ENCODE measurements at places on chromosomes 7 and 10. TPM values are rescaled to one million over a fixed set of nuclear protein-coding genes. Genes with fewer than 3 reads are reported as not detected.
A peak's percentile ranks its signal among the peaks of the same experiment; 100 is the strongest.

Gene SLC4A2
- total RNA-seq, result 51.6 TPM

Gene CYP3A7
- total RNA-seq, result not detected

DNA sequence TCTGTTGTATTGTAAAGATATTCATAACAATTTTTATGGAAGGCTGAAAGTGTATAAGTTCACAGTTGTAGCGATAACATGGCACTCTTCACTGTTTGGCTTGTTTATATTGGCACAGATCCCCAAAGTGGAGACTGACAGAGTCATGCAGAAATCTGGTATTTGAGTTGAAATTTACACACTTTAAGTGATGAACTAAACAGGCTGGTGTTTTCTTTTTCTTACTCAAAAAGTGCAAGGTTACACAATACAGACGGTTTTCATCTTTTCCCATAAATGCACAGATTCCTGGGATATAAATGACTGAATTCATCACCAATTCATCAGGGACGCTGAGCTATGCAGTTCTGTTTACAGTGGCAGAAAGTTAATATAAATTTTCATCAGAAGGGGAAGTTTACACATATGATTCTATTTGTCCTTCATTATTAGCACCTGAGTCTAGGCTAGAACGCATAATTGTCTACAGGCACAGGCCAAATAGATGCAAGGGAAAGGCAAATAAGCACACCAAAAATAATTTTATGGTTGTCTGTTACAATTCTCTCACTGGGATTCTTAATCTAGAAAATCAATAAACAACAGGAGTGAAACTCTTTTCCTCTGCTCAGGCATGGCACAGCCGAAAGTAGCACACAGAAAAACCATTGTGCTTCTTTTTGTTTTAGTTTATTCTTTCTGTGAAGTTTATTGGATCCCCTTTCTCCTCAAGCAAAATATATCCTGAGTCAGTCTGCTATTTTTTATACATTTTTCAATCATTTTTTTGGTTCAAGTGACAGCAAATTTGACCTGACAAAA lies 88.0 kb downstream of the FOXP2 start:
- no peak for DNase-seq

Gene ITGA8
- 9.4 TPM for total RNA-seq

- DNase-seq, result no peak
Observed at GRCh38 chr10:82313401-82313800, 438.4 kb downstream of the NRG3 start.

DNA sequence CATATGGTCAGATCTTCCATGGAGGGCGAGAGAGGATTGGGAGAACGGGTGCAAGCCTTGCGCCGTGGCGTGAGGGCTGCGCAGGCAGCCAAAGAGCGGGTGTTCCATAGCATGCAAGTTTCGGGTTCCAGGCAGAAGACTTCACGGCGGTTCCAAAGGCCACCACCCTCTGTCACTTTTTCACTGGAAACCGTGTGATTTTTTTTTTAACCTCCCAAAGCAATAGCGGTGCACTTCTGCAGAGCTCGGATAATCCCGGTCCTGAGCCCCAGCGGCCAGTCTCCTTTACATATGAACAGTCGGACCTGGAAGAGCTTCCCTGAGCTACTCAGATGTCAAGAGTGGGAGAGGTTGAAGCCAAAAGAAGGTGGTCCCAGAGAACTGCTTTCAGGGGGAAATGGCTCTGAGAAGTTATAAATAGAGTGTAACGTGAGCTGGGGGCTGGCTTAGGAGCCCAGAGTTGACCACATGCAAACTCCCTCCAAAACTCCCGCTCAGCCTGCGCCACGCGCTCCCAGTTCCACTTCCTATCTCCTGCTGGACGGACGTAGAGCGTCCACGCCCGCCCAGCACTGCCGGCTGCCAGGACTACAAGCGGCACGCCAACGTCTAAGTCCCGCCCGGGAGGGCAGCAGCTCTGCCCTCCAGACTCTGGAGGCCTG lies at the start of gene MEOX2:
Gene MEOX2, minus strand, starts transcription at position 389 of the 662 bp plus-strand sequence. Its CDS starts 281 bp downstream, at position 108.
- peak; percentile 73 for DNase-seq

- DNase-seq, result no peak
Observed at GRCh38 chr7:67900456-67900855, 903.8 kb downstream of the TYW1 start.

DNA sequence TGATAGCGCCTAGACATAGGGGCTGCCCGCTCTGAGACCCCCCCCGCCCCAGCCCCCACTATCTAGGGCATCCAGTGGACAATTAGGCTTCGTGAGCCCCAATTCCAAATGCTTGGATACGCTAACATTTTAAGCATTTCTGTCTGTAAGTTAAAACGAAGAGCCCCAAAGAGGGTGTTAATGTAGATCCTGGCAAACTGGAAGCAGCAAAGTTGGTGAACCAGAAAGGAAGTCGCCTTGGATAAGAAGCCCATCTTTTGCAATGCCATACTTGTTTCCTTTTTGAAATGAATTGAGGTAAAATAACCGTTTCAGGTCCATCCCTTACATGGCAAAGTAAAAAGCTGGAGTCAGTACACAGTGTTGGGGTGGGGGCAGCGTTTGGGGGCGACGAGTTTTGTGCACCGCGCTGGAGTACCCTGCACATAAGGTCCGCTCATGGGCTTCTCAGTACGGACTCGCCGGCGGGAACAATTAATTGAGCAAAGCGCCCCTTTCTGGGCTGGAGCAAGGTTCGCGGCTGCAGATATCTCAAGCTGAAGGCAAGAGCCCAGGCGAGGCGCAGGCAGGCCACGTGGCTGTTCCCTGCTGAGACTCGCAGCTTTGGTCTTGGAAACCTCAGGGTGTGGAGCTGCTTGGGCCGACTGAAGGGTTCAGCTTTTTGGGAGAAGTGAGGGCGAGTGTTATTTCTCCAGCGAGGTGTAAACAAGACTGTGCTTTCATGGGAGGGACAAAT lies 1.4 kb upstream of the TWIST1 start:
- no peak for DNase-seq

GRCh38 chr7:150739033-150739432 lies 1.8 kb downstream of the GIMAP5 start:
- no peak for DNase-seq

Gene SPDYE8
- total RNA-seq, result 0.14 TPM

Gene APBB1IP
- total RNA-seq, result 1.9 TPM

Gene ASB4
- total RNA-seq, result 0.34 TPM

Gene ZNRF2
- total RNA-seq, result 40.6 TPM

GRCh38 chr7:95660023-95660434 lies 63.7 kb upstream of the PDK4 start:
- no peak for DNase-seq

Gene UTF1
- not detected for total RNA-seq

- DNase-seq, result no peak
Observed at GRCh38 chr10:124032971-124033886, 60.2 kb downstream of the CHST15 start.

Gene ARMH3
- total RNA-seq, result 20.0 TPM

Gene TPK1
- total RNA-seq, result 9.8 TPM

DNA sequence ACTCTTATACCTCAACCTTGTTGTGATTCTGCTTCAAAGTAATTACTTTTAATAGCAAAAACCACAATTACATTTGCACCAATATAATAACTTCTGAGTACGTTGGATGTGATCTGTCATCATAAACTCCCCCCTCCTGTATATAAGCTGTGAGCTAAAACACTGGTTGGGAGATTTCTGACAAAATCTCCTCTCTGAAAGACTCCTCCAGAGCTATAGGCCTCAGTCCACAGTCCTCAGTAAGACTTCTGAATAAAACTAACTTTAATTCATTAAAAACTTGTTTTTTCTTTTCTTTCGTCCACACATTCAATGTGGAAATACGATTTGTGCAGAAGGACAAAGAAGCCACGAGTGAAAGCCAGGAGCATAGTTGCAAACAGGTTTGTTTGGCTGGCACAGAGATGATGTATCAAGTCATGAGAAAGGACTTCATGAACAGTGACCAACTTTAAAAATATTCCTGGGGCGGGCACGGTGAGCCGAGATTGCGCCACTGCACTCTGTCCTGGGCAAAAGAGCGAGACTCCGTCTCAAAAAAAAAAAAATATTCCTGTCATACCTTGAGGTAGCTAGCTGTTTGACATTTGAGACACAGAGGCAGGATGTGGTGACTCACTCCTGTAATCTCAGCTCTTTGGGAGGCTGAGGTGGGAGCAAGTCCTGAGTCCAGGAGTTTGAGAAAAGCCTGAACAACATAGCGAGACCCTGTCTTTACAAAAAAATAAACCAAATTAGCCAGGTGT lies 91.1 kb upstream of the ARHGAP21 start:
- no peak for DNase-seq

GRCh38 chr10:88097092-88097516 lies 233.7 kb downstream of the PTEN start:
- DNase-seq, result no peak

GRCh38 chr7:43114458-43114780 lies 2.0 kb downstream of the HECW1 start:
- DNase-seq, result no peak

Gene PNLIPRP1
- total RNA-seq, result not detected

Gene CCDC146
- total RNA-seq, result 12.8 TPM

Gene CLDN3
- total RNA-seq, result 0.51 TPM

DNA sequence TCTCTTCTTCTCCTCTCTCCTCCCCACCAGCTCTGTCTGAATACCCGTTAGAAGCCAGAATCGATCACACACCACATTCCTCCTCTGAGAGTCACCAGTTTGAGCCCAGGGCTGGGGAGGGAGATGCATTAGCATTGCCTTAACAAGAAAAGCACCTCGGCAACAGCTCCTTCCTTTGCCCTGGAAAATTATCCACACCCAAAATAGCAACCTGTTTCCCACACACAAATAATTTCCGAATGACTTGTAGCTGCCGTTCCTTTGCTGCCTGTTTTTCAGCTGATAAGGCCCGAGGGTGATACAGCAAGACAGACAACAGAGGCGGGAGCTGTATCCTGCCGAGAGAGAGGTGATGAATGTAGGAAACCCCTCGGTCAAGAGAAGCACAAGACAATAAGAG lies 91.3 kb downstream of the CPXM2 start:
- no peak for DNase-seq

DNA sequence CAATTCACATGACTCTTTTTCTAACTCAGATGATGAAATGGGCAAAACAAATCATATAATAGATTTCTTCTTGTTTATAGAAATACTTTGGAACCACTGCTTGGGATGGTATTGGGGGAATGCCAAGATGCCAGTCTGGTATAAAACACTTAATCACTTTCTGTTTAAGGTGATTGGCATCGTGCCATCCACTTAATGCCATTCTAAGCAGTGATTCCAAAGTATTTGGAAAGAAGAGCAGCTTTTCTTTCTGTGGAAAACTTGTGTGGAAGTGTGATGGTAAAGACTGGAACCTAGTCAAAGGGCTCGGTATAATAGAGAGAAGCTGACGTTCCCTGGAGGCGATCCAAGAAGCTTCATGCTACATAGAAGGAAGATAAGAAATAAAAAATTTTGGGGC lies 120.6 kb downstream of the TMEM26 start:
- DNase-seq, result no peak

DNA sequence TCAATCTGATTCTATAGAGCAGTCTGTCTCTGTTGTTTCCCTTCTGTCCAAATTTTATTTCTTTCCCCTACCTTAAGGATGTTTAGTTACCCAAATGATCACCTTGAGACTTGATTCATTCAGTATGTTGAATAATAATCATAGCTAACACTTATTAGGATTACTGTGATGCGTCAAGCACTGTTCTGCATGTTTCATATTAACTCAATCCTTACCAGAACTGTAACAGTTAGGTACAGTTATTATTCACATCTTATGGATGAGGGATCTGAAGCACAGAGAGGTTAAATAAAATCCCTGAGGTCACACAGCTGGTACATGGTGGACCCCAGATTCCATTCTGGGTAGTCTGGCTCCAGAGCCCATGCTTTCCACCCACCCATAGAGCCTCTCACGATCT lies 97.9 kb upstream of the SAMD8 start:
- DNase-seq, result no peak

Gene TRPV6
- total RNA-seq, result not detected

DNA sequence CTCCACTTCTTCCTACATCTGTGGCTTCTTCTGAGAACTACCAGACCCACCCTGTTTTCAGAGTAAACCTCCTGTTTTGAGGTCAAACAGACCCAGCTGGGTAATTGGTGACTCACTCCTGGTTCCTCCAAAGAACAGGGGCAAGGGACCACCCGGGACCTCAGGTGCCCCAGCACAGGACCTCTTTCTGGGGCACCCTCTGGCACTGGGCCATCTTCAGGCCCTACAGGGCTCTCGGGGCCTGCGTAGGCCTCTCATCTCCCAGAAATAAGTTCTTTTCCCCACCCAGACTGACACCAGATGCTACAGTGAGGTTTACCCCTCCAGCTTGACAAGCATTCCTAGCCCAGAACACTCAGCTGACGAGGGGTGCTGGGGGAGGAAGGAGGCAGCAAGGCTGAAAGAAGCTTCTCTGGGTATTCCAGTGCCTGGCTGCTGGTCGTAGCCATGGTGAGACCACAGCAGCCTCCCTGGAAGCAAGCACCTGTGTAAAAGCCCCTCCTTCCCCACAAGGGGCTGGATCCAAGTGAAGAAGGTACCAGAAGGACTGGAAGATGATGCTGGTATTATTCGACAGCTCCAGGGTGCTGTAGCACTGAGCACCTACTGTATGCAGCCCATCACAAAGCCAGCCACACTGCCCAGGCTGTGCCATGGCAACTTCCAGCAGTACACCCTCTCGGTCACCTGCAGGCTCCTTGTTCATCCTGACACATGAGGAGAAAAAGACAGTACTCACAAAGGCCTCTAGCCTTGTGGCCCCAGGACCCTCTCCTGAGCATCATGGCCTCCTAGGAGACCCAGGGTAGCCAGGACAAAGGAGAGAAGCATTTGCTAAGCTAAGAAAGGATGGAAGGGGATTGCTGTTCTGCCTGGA lies 47.4 kb downstream of the ALOX5 start:
- DNase-seq, result no peak

Gene PTF1A
- not detected for total RNA-seq

Gene CFAP70
- 4.3 TPM for total RNA-seq

- no peak for DNase-seq
Observed at GRCh38 chr10:74640134-74640921, 186.1 kb upstream of the KAT6B start.

- no peak for DNase-seq
Observed at GRCh38 chr10:12511651-12512050, 162.3 kb downstream of the CAMK1D start.

Measured in uterus (tissue), 4 donors.